ENCODE measurements at places on chromosomes 4 and X. TPM values are rescaled to one million over a fixed set of nuclear protein-coding genes. Genes with fewer than 3 reads are reported as not detected.

The GAGE12J gene
- not detected for total RNA-seq

The HTRA3 gene
- not detected for total RNA-seq

The OTUD6A gene
- total RNA-seq = not detected

The RAB39B gene
- 13.2 TPM for total RNA-seq

The ALG13 gene
- total RNA-seq = 48.1 TPM

The GCNA gene
- 3.1 TPM for total RNA-seq

The FAM241A gene
- 7.4 TPM for total RNA-seq

The GSPT2 gene
- total RNA-seq = 11.2 TPM

The TEX11 gene
- not detected for total RNA-seq

The PSAPL1 gene
- total RNA-seq = not detected

The VCX3A gene
- total RNA-seq = not detected

The SORCS2 gene
- not detected for total RNA-seq

The RIBC1 gene
- total RNA-seq = 1.1 TPM

The PLXNB3 gene
- total RNA-seq = 2.8 TPM

The SPACA5 gene
- not detected for total RNA-seq

The MAGEA1 gene
- not detected for total RNA-seq

The DSPP gene
- not detected for total RNA-seq

The KIT gene
- 0.23 TPM for total RNA-seq

The GRXCR1 gene
- total RNA-seq = not detected

The STS gene
- 1.3 TPM for total RNA-seq
